ENCODE measurements at places on chromosomes 6 and 20. TPM values are rescaled to one million over a fixed set of nuclear protein-coding genes. Genes with fewer than 3 reads are reported as not detected.
A peak's percentile ranks its signal among the peaks of the same experiment; 100 is the strongest.

DNA sequence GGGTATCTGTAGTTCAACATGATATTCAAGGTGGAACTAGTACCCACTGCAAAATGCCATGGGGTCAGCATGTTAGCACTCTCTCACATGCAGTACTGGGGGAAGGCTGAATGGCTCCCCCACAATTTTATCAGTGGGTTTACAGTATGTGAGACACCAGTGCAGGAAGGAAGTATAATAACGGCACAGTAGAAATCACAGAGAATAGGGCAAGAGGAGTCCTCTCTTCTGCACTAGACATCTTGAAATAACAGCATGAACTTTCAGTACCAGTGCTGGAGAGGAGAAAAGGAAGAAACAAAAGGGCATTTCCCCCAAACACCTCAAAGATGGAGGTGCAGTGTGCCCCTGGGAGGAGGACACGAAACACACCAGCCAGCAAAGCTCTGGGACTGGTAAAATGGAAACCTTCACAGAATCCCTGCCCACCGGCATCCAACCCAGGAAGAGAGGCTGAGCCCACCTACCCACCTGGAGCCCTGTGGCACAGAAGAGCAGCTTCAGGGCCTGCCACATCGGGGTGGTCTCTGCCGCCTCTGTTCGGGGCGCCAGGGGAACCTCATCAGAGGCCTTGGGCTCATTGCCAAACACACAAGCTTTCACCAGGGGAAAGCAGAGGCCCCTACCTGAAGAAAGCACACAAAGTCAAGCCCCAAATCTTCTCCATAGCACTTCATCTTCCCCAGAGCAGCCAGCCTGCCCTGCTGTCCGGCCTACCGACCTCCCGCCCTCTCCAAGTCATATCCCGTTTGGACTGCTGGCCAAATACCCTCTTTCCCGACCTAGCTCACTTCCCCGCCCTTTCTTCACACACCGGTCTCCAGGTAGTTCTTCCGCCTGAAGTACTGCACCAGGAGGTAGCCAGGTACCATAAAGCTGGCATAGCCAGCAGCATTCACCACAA lies 1.2 kb downstream of the SLC35B2 start:
- peak overlapping the region; percentile 94 for H3K4me3 ChIP-seq
- peaks cover 56% of the 10 kb centered on the region for H3K36me3 ChIP-seq
- DNase-seq, result no peak
- no peaks in the 10 kb centered on the region for H3K27me3 ChIP-seq
- peaks cover 26% of the 10 kb centered on the region for H3K4me1 ChIP-seq

DNA sequence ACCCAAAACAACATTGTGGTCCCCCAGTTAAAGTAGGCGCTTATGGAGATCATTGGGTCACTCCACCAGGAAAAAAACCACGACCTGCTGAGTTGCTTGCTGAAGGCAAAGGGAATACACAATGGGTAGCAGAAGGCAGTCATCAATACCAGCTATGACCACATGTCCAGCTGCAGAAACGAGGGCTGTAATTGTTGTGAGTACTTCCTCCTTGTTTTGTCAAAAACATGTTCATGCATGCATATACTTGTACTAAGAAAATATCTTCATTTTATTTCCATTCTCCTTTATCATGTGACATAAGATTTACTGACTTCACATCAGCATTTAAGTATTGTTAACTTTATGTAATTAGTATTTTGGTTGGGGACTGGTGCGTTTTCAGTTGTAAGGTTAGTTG lies 16.9 kb downstream of the SERINC1 start:
- no peak overlapping the region for H3K27ac ChIP-seq
- no peak overlapping the region for H3K4me3 ChIP-seq
- no peak for DNase-seq
- H3K36me3 ChIP-seq, result peaks cover 38% of the 10 kb centered on the region

TRIM10 gene
- total RNA-seq, result 0.36 TPM

- H3K27me3 ChIP-seq, result no peaks in the 10 kb centered on the region
- H3K36me3 ChIP-seq, result no peaks in the 10 kb centered on the region
- no peak for DNase-seq
- H3K27ac ChIP-seq, result peak overlapping the region; percentile 58
- H3K4me3 ChIP-seq, result no peak overlapping the region
- peaks cover 22% of the 10 kb centered on the region for H3K4me1 ChIP-seq
These were observed 467.4 kb upstream of the PLCB4 start for GRCh38 chr20:8601542-8601912.

DNA sequence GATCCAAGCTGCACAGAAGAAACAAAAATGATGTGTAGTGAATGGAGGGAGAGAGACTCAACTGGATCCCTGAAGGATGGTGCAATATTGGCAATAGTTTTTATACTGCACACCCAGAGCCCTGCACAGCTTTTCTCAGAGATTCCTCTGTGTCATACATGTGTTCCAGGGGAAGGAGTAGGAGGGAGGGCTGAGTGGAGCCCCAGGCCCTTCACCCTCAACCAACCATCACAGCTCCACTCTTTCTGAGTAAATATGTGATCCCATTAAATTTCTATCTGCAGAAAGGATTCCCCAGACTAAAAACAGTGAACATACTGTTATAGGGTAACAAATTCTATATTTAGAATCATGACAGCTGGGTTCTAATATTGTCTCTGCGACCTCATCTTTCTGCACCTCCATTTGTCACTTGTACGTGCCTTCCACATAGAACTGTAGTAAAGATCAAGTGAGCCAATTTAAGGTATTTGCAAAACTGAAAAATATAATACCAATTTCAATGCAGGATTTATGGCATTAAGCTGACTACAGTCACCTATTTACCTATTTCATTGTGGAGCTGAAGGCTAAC lies 421.4 kb upstream of the NRSN1 start:
- DNase-seq, result no peak
- H3K27ac ChIP-seq, result no peak overlapping the region
- no peaks in the 10 kb centered on the region for H3K36me3 ChIP-seq
- no peaks in the 10 kb centered on the region for H3K27me3 ChIP-seq
- H3K4me3 ChIP-seq, result no peak overlapping the region
- peaks cover 10% of the 10 kb centered on the region for H3K4me1 ChIP-seq

DNA sequence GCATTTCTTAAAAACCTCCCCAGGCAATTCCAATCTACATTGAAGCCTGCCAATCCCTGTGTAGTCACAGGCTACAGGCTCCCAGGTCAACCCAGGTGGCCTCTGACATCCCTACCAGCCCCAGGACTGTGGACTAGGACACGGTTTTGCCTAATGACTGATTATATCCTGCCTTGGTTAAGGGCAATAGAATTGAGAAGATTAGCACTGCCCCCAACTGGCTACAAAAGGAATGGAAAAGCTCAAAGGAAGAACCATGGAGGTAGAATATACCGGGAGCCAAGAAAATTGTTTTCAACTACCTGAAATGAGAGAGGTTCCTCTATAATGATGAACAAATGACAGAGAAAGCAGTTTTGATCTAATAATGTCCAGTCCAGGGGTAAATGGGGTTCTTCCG lies 421.1 kb upstream of the AGPAT4 start:
- no peaks in the 10 kb centered on the region for H3K27me3 ChIP-seq
- H3K27ac ChIP-seq, result no peak overlapping the region
- no peak overlapping the region for H3K4me3 ChIP-seq

MLIP gene
- 0.71 TPM for total RNA-seq

SOBP gene
- total RNA-seq, result 23.8 TPM

DNA sequence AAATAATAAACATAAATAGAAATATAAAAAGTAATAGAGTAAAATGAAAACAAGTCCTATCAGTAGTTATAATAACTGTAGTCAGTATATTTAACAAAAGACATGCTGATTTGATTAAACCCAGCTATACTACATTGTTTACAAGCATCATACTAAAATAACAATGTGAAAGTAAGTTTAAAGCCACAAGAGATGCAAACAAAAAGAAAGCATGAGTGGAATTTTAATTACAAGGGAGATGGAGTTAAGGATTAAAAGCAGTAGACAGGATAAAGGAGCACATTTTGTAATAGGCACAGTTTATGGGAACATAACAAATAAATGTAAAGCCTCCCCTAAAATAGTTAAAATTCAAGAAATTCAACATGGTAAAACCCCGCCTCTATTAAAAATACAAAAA lies 41.5 kb downstream of the SENP6 start:
- H3K4me3 ChIP-seq, result no peak overlapping the region
- no peak overlapping the region for H3K27ac ChIP-seq
- H3K36me3 ChIP-seq, result peaks cover 39% of the 10 kb centered on the region
- peaks cover 7% of the 10 kb centered on the region for H3K4me1 ChIP-seq

GRCh38 chr20:1941226-1941625 lies 46.0 kb downstream of the SIRPA start:
- peaks cover 23% of the 10 kb centered on the region for H3K4me1 ChIP-seq
- no peak overlapping the region for H3K4me3 ChIP-seq
- no peaks in the 10 kb centered on the region for H3K27me3 ChIP-seq
- no peak overlapping the region for H3K27ac ChIP-seq
- peaks cover 16% of the 10 kb centered on the region for H3K36me3 ChIP-seq

DNA sequence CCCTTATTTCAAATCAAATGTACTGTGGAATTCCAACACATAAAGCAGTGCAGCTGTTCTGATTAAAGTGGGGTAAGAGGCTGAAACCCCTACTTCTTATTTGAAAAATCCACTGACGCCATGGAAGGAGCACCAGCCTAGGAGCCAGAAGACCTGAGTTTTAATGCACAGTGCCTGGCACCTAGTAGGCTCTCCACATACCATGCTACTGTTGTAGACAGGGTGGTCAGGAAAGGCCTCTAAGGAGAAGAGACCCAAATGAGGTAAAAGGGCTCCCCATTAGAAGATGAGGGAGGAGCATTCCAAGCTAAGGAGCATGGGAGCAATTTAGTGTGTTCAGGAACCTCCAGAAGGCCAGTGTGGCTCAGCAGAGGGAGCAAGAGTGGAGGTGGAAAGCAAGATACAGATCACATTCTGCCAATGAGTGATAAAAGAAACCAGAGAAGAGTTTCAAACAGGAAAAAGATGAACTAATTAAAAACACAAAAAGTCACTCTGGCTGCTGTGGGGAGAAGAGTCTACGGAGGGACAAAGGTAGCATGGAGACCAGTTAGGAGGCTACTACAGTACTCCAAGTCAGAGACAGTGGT lies 11.8 kb upstream of the ZNF76 start:
- no peaks in the 10 kb centered on the region for H3K27me3 ChIP-seq
- peaks cover 28% of the 10 kb centered on the region for H3K4me1 ChIP-seq
- no peak for DNase-seq
- no peak overlapping the region for H3K27ac ChIP-seq

C2 gene
- 11.5 TPM for total RNA-seq

OR2H2 gene
- total RNA-seq, result not detected

- no peaks in the 10 kb centered on the region for H3K27me3 ChIP-seq
- no peak overlapping the region for H3K4me3 ChIP-seq
- no peak for DNase-seq
- no peak overlapping the region for H3K27ac ChIP-seq
These were observed 46.6 kb upstream of the PKHD1 start for GRCh38 chr6:52134011-52134410.

DNA sequence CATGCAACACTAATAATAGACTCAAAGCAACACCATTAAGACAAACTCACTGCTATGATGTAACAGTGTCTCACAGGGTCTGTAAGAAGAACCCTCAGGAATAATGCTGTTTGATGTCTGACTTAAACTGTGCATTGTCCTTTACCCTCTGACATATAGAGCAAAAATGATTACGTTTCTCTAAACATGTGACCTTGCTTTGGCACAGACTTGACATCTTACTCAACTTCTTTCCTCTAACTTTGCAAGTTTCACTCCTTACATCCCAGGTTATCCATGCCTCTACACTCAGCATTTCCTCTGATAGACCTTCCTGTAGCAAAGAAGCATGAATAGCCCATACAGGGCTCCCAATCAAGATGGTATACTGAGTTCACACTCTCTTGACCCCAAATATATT lies 252.7 kb downstream of the UST start:
- H3K27ac ChIP-seq, result peak overlapping the region; percentile 51
- no peaks in the 10 kb centered on the region for H3K36me3 ChIP-seq
- no peaks in the 10 kb centered on the region for H3K4me1 ChIP-seq
- no peaks in the 10 kb centered on the region for H3K27me3 ChIP-seq
- H3K4me3 ChIP-seq, result no peak overlapping the region

GRCh38 chr20:661474-662270 lies 8.7 kb upstream of the SRXN1 start:
- H3K4me3 ChIP-seq, result no peak overlapping the region
- peaks cover 23% of the 10 kb centered on the region for H3K27me3 ChIP-seq
- no peak overlapping the region for H3K27ac ChIP-seq
- H3K4me1 ChIP-seq, result no peaks in the 10 kb centered on the region
- no peak for DNase-seq

- no peak overlapping the region for H3K4me3 ChIP-seq
- H3K4me1 ChIP-seq, result no peaks in the 10 kb centered on the region
- no peak for DNase-seq
- no peak overlapping the region for H3K27ac ChIP-seq
- no peaks in the 10 kb centered on the region for H3K27me3 ChIP-seq
These were observed 28.8 kb downstream of the AK9 start for GRCh38 chr6:109662192-109662591.

DNA sequence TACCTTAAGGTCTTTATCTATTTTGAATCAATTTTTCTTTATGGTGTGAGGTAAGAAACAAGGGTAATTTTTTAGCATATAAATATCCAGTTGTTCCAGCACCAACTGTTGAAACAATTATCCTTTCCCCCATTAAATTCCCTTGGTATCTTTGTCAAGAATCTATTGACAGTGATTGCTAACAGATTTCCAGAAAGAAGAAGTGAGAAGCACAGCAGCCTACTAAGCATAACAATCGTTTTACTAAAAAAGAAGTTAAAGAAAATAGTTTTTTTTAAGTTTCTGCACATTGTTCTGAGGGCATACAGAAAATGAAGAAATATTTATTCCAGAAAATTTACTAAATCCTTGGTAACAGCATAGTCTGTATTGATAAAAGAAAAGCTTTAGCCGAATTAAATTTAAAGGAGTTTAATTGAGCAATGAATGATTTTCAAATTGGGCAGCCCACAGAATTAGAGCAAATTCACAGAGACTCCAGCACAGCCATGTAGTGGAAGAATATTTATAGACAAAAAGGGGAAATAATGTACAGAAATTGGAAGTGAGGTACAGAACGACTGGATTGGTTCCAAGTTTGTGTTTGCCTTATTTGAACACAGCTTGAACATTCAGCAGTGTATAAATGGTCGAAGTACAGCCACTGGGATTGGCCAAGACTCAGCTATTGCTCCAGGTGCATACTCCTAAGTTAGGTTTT lies 97.9 kb upstream of the UST start:
- H3K4me1 ChIP-seq, result no peaks in the 10 kb centered on the region
- no peak overlapping the region for H3K4me3 ChIP-seq
- H3K27ac ChIP-seq, result no peak overlapping the region

- no peaks in the 10 kb centered on the region for H3K36me3 ChIP-seq
- no peak overlapping the region for H3K4me3 ChIP-seq
- no peaks in the 10 kb centered on the region for H3K4me1 ChIP-seq
- no peak overlapping the region for H3K27ac ChIP-seq
These were observed 134.0 kb upstream of the ARMC2 start for GRCh38 chr6:108714101-108714765.

PPIL6 gene
- total RNA-seq, result 2.4 TPM

DNA sequence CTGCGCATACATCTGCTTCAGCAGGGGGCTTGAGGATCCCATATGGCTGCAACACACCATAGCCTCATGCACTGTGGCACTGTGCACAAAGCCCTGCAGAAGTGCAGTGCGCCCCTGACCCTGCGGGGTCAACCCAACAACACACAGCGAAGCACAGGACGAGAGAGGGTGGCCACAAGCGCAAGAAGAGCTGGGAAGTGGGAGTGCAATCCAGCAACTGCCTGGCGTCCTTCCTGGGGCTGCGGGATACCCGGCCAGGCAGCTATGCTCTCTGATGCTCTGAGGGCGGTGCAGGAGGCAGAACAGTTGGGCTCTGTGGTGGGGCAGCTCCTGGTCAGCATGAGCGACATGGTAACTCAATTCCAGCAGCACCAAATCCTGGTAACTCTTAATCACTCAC lies 5.6 kb upstream of the ACSS1 start:
- peak; percentile 48 for DNase-seq
- no peak overlapping the region for H3K27ac ChIP-seq
- peaks cover 20% of the 10 kb centered on the region for H3K4me1 ChIP-seq
- H3K36me3 ChIP-seq, result no peaks in the 10 kb centered on the region
